ENCODE measurements at places on chromosomes 13 and 19. TPM values are rescaled to one million over a fixed set of nuclear protein-coding genes. Genes with fewer than 3 reads are reported as not detected.

LRRC63 gene
- 0.38 TPM for total RNA-seq

CELF5 gene
- 2.6 TPM for total RNA-seq

- DNase-seq, result no peak
These were observed 727.7 kb downstream of the UQCRFS1 start for GRCh38 chr19:28485292-28485691.

GRCh38 chr19:55373993-55374757 is 2.5 kb upstream of the TMEM190 start:
- DNase-seq, result no peak

GRCh38 chr19:15252398-15253018 is 20.3 kb upstream of the EPHX3 start:
- DNase-seq, result no peak

- no peak for DNase-seq
These were observed 860.5 kb downstream of the PCDH9 start for GRCh38 chr13:66369666-66370065.

DNA sequence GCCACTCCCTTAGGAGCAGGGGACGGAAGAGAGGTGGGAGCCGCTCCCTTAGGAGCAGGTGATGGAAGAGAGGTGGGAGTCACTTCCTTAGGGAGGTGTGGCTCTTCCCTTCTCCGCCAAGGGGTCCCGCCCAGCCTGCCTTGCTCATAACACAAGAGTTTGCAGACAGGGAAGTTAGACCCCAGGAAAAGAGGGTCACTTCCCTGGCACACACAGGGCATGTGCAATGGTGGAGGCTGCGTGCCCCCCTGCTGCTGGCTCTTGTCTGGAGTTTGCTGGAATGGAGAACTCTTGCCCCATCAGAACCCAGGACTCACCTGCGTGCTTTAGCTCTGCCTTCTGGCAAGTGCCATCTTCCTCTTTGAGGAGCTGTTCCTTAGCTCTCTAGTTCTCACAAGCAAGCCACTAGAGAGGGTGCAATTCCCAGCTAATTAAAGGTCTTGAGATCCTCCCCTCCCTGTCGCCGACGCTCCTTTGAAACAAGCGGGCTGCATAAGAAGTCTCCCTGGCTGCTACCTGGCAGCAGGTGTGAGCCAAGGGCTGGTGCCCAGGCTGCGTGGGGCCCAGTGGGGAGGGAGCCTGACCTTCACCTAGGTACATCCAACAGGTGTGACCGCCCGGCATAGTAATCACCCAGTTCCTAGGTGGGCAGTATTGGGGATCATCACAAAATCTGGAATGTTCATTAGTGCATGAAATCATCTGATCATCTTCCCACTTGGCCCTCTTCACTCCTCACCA is 281.6 kb downstream of the ZNF536 start:
- DNase-seq, result no peak

DNA sequence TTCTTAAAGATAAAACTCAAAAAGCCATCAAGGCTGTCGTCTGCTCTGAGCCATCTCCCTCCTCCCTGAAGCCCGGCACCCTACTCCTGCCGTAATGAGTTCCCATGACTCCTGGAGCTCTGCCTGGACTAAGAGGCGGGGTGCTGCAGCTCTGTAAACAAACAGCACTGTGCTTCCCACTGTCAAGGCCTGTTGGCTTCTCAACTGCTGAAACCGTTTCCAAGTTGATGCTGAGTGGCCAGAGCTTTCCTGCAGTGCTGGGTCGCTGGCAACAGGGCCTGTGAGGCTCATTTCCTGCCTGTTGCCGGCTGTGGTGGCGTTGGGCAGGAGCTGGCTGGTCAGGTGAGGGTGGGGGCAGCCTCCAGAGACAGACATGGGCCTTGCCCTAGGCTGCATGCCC is 26.7 kb upstream of the ISYNA1 start:
- no peak for DNase-seq

GRCh38 chr19:44951179-44952159 is 3.7 kb upstream of the CLPTM1 start:
- DNase-seq, result peak; percentile 45
